Activated CD4-positive, alpha-beta T cell treated with anti-CD3 and anti-CD28 coated beads for 24 hours (primary cell): ENCODE measurements at places on chromosomes 1 and 21.

GRCh38 chr1:223556414-223557129 lies 108.9 kb downstream of the CAPN8 start:
- DNase-seq: no peak

DNA sequence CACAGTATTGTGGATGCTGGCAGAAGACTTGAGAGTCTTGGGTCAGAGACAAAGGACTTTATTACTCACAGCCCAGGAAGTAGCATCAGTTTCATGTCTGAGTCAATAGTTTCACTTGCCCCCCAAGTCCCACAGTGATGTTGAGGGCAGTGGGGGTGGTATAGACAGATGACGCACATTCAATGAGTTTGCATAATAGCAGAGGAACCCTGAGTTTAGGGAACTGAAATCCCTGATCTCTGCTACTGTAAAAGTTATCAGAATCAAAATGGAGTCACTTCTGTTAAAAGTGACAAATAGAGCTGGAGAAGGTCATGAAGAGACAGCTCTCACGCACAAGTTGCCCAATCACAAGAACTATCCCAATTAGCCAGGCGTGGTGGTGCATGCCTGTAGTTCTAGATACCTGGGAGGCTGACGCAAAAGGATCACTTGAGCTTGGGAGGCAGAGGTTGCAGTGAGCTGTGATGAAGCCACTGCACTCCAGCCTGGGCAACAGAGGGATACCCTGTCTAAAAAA lies 11.5 kb upstream of the HCRTR1 start:
- no peak for DNase-seq

GRCh38 chr1:119794230-119794875 lies 16.9 kb downstream of the REG4 start:
- no peak for DNase-seq

- peak; percentile 49 for DNase-seq
Observed at GRCh38 chr1:206608108-206608698, 4.1 kb downstream of the EIF2D start.

GRCh38 chr1:21916447-21917238 lies 20.5 kb downstream of the HSPG2 start:
- no peak for DNase-seq

DNA sequence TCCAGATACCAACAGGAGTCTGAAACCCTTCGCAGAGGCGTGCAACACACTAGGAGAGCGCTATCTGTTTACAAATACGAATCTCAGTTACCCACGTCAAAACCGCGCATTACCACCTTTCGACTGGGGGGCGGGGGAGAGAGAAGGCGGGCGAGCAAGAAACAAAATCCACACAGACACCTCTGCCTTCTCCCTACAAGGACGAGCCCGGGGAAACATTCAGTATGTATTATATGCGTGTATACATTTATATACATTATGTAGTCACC lies 722 bp downstream of the TUT4 start:
- peak; percentile 44 for DNase-seq

- no peak for DNase-seq
Observed at GRCh38 chr1:244050014-244050834, 859 bp upstream of the ZBTB18 start.

DNA sequence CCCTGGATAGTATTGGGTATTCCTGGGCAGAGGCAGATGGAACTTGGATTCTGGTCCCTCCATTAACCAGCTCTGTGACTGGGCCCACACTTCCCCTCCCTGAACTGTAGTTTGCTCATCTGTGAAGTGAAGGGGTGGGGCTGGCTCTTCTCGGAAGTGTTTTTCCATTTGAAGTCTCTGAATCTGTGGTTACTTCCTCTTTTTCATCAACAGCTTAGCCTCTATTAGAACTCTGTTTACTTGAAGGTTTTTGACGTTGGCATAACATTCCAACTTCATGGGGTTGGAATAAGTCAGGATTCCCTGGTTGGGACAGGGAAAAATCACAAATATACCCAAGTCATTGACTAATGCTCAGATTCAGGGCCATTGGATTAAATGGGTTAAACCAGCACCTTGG lies 3.6 kb downstream of the KIAA0040 start:
- no peak for DNase-seq

GRCh38 chr21:17775431-17776126 lies 43.6 kb downstream of the C21orf91 start:
- DNase-seq: peak; percentile 22

DNA sequence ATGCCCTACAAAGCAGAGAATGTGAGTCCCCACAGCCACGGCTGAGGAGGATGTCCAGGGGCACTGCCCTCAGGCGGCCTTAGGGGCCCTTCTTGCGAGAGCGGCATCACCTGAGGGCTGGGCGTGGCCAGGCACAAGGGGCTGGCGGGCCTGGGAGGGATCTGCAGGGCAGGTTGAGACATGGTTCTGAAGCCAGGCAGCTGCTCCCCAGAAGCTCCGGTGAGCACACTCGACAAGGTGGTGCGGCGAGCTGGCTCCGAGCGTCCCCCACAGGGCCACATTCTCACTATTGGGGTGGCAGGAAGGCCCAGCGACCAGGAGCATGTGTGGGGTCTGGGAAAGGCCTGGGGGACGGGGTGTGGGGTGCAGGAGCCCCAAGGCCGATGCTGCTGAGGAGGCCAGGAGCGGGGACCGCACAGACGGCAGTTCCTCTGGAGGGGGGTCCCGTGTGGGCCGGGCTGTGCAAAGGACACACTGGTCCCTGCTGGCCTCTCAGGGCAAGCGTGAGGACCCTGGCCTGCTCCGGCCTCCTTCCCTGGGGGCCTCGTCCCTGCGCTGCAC lies 47.2 kb downstream of the MORN1 start:
- DNase-seq: no peak

DNA sequence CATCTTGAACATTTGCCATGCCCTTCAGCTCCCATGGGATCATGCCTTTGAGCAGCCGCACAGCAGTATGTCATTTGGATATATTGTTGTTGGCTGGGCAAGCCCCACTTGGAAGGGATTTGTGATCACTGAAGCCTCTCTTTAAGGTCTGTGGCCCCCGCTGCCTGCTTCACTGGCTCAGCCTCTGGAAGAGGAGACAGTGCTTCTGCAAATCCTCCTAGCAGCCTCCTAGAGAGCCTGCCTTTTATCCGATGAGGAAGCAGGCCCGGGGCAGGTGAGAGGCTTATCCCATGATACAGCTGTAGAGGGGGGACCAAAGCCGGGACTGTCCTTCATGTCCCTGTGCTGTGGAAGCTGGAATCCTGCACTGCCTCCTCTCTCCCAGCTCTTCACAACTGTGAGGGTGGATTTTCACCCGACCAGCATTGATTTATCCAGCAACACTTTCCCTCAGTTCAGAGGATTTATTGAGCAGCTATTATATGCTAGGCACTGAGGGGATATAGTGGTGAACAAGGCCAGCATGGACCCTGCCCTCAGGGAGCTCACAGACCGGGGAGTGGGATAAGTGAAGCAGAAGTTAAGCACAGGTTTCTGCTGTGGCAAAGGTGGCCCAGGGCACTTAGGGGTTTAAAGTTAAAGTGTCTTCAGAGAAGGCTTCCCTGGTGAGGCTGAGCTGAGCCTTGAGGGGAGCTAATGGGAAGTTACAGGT lies 3.9 kb downstream of the TMEM61 start:
- DNase-seq: no peak

DNA sequence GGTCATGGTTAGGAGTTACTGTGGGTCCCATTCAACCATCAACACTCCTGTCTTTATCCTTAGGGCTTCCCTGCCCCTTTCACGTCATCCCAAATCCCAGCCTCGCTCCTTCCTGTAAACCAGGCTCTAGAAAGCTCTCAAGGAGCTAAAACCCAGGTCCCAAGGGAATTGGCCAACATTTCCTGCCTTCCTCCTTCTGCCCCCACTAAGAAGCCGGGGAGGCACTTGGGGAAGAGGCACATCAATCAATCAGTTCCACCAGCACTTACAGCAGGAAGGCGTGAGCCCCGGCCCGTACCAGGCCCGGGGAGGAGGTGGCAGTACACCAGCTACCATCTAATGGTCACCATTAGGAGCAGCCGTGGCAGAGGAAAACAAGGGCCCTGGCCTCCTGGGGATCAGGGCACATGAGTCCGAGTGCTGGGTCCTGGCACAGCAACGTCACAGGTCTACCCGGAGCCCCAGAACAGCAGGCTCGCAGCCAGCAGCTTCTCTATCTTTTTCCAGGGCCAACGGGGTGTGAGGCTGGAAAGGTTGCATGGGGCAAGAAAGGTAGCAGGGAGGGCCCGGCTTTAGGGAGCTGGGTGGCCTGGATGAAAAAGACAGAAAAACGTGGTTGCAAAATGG lies 108.6 kb downstream of the CASZ1 start:
- DNase-seq: no peak

DNA sequence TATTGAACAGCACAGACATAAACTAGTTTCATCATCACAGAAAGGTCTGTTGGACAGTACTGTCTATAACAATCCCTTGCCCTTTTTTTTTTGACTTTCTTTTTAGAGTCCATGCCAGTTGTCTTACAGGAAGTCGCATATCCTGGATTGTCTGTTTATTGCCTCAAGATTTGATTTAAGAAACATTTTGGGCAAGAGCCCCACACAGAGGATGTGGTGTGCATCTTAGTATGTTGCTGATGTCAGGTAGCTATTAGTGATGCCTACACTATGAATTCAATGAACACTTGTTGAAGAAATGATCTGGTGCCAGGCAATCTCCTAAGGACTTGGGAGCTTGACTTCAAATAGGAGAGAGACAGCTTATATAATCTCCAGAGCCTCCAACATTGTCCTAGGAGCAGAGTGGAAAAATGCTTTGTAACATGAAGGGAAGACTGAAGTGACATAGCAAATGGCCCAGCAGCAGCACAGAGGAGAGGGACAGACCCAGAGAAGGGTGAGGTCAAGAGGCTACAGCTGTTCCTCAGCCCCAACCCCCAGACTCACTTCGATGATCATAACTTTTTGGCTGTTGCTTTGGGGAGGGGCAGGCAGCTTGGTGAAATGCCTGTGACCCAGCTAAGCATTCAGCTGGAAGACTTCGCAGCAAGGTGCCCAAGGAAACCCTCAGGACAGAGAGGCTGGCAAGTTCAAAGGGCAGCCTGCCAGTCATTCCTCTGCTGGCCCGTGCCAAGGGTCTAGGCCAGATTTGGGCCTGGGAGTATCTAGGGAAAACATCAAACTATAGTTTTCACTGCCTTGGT lies 7.5 kb upstream of the RAB29 start:
- DNase-seq: no peak

- DNase-seq: peak; percentile 37
Observed at GRCh38 chr1:46246548-46247435, 771 bp upstream of the RAD54L start.

DNA sequence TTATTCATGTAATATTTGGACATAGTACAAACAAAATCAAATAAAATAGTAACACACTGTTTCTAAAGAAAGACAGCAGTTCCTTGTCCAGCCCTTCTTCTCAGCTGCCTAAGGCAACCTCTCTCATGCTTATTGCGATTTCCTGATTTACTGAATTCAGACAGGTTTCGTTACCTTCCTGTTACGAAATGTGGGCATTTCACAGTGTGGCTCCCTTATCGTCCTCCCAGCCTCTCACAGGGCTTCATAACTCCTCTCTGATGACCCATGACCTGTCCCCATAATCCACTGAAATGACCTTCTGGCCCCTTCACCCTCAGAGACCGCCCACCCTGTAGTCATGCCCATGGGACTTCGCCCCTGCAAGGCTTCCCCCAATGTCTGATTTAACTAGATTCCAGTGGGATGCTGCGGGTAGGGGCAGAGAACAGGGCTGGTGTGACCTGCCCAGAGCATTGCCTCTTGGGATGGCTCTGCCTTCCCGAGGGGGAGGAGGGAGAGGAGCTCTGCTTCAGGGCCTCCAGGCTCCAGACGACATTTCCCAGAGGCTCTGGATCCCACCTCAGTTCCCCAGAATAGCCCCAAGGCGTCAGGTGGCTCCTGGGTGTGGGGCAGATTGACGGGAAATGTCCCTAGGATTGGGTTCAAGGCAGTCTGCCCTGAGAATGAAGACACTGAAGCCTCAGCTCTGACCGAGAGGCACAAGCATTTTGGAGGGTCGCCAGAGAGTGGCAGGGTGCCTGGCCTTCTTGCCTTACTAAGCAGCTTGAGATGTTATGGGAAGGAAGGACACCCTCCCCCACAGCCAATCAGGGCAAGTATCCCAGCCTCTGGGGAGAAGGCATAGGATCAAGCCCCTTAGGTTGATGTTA lies 20.6 kb downstream of the PADI2 start:
- DNase-seq: no peak

DNA sequence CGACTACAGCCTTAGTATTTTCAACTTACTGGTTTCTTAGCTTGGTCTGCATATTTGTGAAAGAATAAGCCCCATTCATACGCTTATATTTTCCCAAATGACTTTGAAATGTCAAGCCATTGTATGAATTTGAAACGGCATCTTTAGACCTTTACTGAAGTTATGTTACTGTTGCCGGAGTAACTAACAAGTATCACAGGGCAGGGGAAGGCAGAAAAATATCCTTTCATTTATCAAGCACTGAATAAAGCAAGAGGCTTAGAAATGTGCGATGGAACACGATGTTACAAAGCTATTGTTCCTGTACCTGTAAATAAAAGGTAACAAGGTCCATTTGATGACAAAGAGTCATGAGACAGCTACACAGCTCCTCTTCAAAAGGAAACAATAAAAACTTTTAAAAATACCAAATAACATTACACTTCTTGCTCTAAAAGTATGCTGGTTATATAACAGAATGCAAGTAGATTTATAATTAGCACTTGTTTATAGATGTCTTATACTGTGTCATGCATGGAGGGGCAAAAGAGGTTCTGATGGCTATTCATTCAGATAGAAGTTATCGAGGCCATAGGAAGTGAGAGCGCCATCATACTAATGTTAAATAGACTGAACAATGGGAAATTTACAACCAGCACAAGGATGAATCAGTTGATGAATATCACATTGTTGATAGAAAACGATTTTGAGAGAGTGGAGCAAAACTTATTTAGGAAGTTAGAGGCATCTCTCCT lies 322.6 kb downstream of the RGS7 start:
- DNase-seq: no peak

GRCh38 chr1:190615818-190616217 lies 138.2 kb upstream of the BRINP3 start:
- no peak for DNase-seq

- DNase-seq: no peak
Observed at GRCh38 chr1:87117761-87118368, 203.4 kb downstream of the HS2ST1 start.

DNA sequence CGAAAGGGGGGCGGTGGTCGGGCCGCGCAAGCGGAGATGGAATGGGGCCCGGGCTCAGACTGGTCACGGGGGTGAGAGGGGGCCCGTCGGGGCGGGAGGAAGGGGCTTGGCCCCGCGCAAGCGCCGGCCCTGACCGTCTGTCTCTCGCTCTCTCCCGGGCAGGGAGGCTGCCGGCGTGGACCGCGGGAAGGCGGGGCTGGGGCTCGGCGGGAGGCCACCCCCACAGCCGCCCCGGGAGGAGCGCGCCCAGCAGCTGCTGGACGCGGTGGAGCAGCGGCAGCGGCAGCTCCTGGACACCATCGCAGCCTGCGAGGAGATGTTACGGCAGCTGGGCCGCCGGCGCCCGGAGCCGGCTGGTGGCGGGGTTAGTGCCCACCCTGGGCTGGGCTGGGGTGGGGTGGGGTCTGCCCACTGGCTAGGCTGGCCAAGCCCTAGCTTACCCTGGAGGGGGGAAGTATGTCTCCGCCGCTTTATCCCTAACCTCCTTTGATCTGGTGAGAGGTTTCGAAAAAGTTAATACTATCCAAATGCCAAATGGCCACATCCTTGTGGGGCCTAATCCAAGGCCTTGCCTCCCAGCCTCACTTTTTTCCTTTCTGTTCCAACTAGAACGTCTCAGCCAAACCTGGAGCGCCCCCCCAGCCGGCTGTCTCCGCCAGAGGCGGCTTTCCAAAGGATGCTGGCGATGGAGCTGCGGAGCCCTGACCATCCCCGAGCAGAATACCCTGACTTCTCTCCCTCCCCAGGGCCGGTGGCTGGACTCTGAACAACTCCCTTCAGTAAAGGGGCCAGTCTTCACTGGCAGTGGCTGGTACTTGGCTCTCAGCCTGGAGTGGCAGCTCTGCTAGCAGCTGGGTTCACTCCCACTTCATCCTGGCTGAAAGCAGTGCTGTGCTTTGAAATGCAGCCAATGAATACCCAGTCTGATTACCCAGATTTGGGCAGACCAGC lies 636 bp upstream of the YRDC start:
- DNase-seq: no peak
